ENCODE measurements at places on chromosomes 7 and 10.

GRCh38 chr10:5898163-5898562 lies 8.1 kb downstream of the FBH1 start:
- DNase-seq = no peak

GRCh38 chr10:17146892-17147291 lies 17.3 kb upstream of the CUBN start:
- no peak for DNase-seq

- no peak for DNase-seq
These were observed 93.8 kb downstream of the C1GALT1 start for GRCh38 chr7:7276161-7276560.

DNA sequence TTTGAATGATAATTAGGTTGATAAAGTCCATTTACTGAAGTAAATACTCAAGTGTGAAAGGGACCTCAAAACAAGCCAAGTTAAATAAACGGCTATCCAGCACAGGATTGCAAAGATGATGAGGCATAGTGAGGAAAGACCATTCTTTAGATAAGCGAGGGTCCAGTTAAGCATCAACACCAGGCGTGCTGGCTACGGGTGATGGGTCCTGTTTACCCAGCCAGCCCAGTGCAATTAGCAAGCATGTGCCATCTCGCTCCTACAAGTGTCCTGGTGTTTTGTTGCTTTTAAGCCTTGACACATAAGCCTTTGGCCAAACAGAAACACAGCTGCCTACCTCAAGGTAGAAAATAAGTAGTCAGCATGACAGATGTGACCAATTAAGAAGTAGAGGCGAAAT lies 7.1 kb downstream of the NEBL start:
- DNase-seq = no peak

DNA sequence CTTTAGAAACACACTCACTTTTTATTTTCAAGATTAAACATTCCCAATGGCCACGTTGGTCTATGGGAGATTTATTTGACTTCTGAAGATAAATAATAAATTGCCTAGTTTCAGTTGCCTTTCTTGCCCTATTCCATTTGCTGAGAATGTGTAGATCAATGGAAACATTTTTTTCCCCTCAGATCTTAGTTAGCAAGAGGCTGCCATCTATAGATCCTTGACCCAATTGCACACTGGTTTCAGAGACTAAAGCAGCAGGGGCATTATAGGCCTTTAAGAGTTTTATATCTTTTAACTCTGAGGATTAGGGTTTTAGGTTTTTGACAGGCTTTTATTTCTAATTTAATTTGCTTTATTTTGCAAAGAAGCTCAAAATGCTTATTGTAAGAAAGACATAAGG lies 163.2 kb upstream of the GPR26 start:
- no peak for DNase-seq

- no peak for DNase-seq
These were observed 26.9 kb upstream of the NRBF2 start for GRCh38 chr10:63106111-63106755.

DNA sequence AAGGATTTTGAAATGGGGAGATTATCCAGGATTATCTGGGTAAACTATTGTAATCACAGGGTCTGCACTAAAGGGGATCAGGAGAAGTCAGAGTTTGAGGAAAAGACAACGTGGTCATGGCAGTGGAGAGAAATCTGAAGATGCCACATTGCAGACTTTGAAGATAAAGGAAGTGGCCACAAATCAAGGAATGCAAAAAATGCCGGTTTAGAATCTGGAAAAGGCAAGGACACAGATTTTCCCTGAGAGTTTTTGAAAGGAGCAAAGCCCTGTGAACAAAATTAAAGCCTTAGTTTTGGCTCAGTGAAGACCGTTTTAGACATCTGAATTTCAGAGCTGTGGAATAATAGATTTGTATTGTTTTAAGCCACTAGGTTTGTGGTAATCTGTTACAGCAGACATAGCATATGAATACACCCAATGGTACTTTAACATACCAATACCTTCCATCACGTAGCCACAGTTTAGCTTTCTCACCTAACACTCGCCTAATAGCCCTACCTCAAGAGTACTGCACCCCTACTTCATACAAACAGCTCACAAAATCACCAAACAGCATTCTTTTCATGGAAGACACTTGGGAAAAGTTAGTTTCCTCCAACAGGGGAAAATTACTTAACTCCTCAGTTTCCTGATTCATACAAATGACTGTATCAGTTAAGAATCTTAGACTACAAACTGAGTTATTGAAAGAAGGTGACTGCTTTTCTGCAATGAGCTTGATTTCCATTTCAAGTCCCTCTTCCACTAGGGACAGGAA lies 446.5 kb downstream of the INHBA start:
- DNase-seq = no peak

- DNase-seq = no peak
These were observed 734.6 kb upstream of the SORCS1 start for GRCh38 chr10:107899075-107899474.

- DNase-seq = no peak
These were observed at the start of gene BBIP1 for GRCh38 chr10:110918643-110919348. TSS of gene BBIP1 (minus strand) at chr10:110919180. CDS start at chr10:110918157, 1,023 bp downstream.

DNA sequence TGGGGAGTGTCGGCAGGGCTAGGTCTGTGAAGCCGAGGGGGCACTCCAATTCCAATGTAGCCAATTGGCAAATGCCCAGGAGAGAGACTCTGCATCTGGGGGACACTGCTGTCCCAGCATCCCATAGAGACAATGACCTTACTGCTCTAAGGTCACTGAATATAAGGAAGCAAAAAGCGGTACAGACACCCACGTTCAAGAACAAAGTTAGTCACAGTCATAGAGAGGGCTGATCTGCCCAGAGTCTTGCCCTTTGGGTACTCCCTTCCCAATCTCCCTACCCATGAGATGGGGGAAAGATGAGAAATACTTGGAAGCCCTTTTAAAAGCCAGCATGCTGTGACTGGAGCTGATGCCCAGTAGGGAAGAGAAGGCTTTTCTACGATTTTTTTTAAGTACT lies 76.3 kb upstream of the GSDME start:
- no peak for DNase-seq

GRCh38 chr7:116912269-116912909 lies 40.9 kb upstream of the ST7 start:
- no peak for DNase-seq

DNA sequence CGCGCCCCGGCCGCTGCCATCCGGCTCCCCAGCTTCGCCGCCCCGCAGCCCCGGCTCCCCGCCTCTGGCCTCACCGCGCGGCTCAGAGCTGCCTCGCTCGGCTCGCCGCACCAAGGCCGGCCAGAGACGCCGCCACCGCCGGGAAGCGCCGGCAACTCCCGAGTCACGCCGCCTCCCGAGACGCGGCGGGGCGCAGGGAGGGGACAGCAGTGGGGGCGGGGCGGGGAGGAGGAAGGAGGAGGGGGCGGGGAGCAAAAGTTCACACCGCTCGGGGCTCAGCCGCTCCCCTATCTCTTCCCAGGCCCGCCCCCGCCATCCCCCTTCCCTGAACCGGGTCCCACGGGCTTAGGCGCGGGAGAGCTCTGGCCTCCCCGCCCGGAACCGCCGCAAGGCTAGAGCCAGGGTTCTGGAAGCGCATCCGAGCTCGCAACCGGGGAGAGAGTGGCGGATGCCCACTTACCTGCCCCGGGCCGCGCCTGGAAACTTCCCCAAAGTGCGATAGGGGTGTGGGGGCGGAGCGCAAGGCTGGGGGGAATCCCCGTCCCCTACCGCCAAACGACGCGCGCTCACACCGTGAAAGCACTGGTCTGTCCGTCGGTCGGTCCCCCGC lies 1.0 kb downstream of the CHST15 start:
- DNase-seq = peak; percentile 16

- DNase-seq = no peak
These were observed 14.9 kb upstream of the PAXIP1 start for GRCh38 chr7:155017834-155018233.

DNA sequence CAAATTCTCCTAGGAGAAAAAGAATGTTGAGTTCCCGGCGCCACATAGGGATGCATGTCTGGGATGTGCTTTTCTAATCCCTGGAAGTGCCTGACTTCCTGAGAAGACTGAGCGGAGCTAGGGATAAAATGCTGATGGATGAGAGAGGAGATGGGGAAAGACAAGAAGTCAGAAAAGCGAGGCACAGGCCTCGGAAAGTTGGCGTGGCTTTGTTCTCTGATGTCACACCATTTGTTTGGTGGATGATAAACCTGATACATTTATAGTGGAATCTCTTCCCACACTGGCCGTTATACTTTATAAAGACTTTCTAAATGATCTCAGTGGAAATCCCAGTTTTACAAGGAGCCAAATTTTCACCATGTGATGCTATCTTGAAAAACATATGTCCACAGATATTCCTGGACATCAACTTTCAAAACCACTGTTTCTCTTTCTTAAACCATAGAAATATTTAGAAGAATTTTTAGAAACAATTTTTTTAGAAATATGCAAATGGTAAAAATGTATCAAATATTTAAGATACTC lies 188.8 kb upstream of the SVIL start:
- DNase-seq = no peak

- DNase-seq = no peak
These were observed 16.7 kb downstream of the GPRIN2 start for GRCh38 chr10:46539596-46540411.

DNA sequence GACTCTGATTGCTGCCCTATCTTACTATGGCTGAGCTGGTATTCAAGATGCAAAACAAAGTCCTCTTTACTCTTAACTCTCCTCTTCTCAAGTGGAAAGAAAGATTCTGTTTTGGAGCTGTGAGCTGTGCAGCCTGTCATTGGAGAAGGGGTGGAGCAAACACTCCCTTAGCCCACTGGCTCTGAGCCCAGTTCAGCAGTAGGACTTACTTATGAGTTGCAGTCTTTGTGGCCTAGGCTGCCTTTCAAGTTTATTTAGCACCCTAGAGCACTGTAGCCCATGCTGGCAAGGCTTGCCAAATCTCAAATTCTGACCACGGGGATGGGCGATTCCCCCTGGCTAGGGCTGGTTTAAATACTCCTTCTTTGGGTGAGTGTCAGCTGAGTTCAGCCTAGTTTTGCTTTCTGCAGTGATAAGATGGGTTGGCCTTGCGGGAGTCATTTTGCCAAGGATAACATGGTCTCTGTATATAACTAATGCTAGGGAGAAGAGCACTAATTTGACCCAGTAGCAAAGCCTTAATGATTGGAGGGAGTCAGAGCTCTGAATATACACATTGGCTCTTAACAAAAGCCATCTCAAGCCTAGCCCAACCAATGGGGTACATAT lies 110.2 kb downstream of the MYO3A start:
- DNase-seq = no peak

- DNase-seq = no peak
These were observed 117.4 kb upstream of the MAGI2 start for GRCh38 chr7:79570903-79571302.

DNA sequence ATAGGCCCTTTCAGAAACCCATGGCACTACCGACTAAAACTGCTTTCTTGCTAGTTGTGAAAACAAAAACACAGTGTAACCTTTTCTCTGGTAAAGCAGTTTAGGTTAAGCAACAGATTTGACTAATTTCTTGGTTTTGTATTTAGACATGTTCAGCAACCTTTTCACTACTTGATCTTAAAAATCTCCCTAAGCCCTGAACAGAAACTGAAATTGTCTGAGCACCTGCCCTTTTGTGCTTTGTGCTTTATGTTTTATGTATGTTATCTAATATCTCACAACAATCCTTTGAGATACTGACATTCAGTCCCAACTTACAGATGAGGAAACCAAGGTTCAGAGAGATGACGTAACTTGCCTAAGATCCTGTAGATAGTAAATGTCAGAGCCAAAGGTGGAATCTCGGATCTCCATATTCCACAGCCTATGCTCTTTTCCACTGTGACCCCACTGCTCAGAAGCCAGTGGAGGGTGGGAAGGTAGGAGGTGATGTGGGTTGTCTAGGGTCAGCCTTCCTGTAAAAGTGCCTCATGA lies 146.6 kb downstream of the LCOR start:
- no peak for DNase-seq

DNA sequence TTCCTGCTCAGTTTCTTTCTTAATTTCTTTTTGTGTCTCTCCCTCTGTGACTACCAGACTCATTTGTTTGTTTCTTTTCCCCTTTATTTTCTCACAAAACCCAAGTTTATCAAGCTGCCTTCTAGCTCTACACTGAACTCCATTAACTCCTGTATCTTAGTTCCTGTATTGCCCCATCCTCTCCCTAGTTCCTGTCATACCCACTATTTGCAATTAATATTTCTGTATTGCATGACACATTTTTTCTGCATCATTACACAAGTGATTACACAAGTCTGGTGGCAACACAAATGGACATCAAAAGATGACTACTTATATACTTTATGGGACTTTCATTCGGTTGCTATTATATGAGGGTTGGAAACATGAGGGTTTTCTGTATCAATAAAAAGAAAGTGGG lies 26.9 kb upstream of the OR9A4 start:
- no peak for DNase-seq

DNA sequence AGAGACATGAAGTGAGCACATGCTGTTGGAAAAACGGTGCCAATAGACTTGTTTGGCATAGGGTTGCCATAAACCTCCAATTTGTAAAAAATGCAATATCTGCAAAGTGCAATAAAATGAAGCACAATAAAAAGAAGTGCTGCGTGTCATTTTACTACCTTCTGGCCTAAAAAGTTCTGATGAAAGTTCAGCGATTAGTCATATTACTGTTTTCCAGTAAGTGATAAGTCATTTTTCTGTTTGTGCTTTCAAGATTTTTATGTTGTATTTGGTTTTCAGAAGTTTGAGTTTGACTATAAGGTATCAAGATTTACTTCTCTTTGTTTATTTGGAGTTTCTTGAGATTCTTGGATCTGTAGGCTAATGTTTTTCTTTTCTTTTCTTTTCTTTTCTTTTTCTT lies 16.8 kb downstream of the AOAH start:
- no peak for DNase-seq

- DNase-seq = peak; percentile 37
These were observed 489.8 kb upstream of the ZMIZ1 start for GRCh38 chr10:78578929-78579328.

GRCh38 chr10:131735577-131735976 lies 165.2 kb upstream of the PPP2R2D start:
- no peak for DNase-seq

DNA sequence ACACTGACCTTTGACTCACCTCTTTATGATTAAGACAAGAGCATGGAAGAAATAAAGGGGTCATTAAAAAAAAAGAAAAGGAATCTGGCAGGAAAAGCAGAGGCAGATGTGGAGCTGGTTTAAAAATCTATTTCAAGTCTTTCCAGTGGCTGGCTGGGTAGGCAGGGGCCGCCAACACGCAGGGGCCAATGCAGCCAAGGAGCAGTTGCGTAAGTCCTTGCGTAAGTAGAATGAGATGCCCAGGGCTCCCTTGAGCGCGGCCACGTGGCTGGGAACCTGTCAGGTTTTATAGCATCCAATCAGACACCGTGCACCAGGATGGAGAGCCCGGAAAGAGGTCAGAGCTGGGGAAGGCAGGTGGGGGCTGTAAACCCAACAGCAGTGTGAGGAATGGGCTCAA lies 123.8 kb upstream of the INSYN2A start:
- no peak for DNase-seq

GRCh38 chr10:93319096-93319495 lies 163.0 kb downstream of the MYOF start:
- no peak for DNase-seq

Data from stimulated activated CD4-positive, alpha-beta T cell treated with anti-CD3 and anti-CD28 coated beads, Interleukin-4, amount 100 ng/mL, for 24 hours (primary cell).